ENCODE measurements at places on chromosomes 3 and 15. TPM values are rescaled to one million over a fixed set of nuclear protein-coding genes. Genes with fewer than 3 reads are reported as not detected.
A peak's percentile ranks its signal among the peaks of the same experiment; 100 is the strongest.

PIERCE2 gene
- 5.8 TPM for total RNA-seq

GRCh38 chr15:82072926-82073537 lies 27.2 kb upstream of the MEX3B start:
- no peak overlapping the region for H3K4me3 ChIP-seq
- no peak for DNase-seq
- H3K27me3 ChIP-seq = no peaks in the 10 kb centered on the region
- H3K27ac ChIP-seq = no peak overlapping the region
- no peaks in the 10 kb centered on the region for H3K36me3 ChIP-seq

RLBP1 gene
- total RNA-seq = not detected

DNA sequence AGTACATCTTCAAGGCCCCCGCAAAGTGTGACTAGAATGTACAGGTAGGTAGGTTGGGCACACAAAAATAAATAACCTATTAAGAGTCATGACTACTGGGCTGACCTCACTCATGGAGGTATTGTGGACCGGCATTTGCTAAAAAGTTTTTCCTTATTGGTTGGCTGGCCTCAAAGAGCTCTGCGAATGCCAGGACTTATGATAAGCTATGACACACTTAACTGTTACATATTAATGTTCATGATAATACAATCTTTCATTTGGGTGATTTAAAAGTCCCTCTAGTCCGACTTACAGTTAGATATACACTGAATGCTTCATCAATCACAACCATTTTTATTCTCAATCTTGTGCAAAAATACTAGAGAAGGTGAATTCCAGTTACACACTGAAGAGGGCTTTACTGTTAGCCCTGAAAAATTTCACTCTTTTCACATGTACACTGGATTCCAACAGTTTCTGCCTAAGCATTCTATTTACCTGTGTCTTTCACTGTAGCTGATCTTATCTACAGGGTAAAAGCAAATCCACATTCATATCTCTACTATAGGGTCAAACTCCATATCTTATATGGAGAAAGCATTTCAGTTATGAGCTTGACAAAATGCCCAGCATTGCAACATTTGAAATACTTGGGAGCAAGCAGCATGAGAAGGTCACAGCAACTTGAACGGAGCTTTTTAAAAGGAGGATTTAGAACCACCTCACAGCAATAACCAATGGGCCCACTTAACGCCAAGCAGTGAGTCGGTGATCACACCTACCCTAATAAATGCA lies 329.1 kb downstream of the FOXP1 start:
- no peak overlapping the region for H3K4me3 ChIP-seq
- peaks cover 7% of the 10 kb centered on the region for H3K4me1 ChIP-seq
- H3K36me3 ChIP-seq = no peaks in the 10 kb centered on the region
- H3K27me3 ChIP-seq = no peaks in the 10 kb centered on the region

PRR20G gene
- total RNA-seq = not detected

GRCh38 chr15:36313021-36313420 lies 266.4 kb upstream of the CDIN1 start:
- no peaks in the 10 kb centered on the region for H3K36me3 ChIP-seq
- DNase-seq = no peak
- no peaks in the 10 kb centered on the region for H3K4me1 ChIP-seq

GRCh38 chr3:89278302-89279025 lies 171.0 kb downstream of the EPHA3 start:
- H3K27ac ChIP-seq = no peak overlapping the region
- DNase-seq = no peak
- no peak overlapping the region for H3K4me3 ChIP-seq
- H3K4me1 ChIP-seq = no peaks in the 10 kb centered on the region

- H3K4me1 ChIP-seq = no peaks in the 10 kb centered on the region
- no peaks in the 10 kb centered on the region for H3K36me3 ChIP-seq
- no peak overlapping the region for H3K4me3 ChIP-seq
- no peak for DNase-seq
These were observed 101.1 kb downstream of the RYR3 start for GRCh38 chr15:33411596-33412540.

- H3K4me3 ChIP-seq = no peak overlapping the region
- no peaks in the 10 kb centered on the region for H3K27me3 ChIP-seq
- no peak for DNase-seq
- H3K4me1 ChIP-seq = no peaks in the 10 kb centered on the region
- H3K27ac ChIP-seq = no peak overlapping the region
These were observed 794.0 kb upstream of the CFAP20DC start for GRCh38 chr3:59843821-59844220.

CHRNA7 gene
- total RNA-seq = 3.9 TPM

DNA sequence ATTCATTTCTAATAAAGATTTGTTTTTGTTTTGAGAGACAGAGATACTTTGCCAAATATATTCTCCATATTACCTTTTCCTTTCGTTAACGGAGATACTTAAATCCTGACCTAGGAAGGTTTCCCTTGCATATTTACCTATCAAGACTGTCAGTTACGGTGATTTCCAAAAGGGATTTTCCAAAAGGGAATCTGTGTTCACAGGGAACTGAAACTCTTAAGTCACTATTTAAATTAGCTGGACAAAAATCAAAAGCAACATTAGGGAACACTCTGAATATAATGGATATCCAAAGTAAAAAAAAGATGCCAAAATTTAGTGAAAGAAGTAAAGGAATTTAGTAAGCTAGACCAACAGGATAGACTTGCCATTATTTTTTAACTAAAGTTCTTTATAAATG lies 576 bp downstream of the LRRFIP2 start:
- H3K4me3 ChIP-seq = peak overlapping the region; percentile 92
- peak overlapping the region; percentile 99 for H3K27ac ChIP-seq
- peaks cover 4% of the 10 kb centered on the region for H3K4me1 ChIP-seq
- no peak for DNase-seq
- no peaks in the 10 kb centered on the region for H3K36me3 ChIP-seq

DNA sequence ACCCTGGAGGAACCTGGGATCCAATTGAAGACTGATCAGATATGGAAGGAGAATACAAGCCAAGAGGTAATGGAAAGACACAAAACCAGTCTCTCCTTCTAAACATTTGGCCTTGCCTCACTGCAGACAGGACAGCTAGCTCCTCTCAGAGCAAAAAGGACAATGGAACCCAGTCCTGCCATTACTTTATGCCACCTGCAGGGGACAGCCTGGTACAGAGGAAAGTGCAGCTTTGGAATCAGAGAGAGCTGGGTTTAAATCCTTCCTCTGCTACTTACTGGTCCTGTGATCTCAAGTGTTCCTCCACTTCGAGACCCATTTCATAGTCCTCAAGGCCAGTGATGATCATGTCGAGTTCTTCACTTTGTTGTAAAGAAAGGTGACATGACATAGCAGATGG lies 159.4 kb upstream of the SMAD3 start:
- no peak overlapping the region for H3K4me3 ChIP-seq
- H3K36me3 ChIP-seq = no peaks in the 10 kb centered on the region
- no peaks in the 10 kb centered on the region for H3K27me3 ChIP-seq
- no peak overlapping the region for H3K27ac ChIP-seq

Measured in colonic mucosa (tissue), 4 donors.